ENCODE measurements at places on chromosomes 2 and 18.

- DNase-seq, result peak; percentile 22
Observed at GRCh38 chr2:171244970-171245782, 84.5 kb upstream of the TLK1 start.

GRCh38 chr18:78548261-78549058 is 431.2 kb upstream of the SALL3 start:
- no peak for DNase-seq

DNA sequence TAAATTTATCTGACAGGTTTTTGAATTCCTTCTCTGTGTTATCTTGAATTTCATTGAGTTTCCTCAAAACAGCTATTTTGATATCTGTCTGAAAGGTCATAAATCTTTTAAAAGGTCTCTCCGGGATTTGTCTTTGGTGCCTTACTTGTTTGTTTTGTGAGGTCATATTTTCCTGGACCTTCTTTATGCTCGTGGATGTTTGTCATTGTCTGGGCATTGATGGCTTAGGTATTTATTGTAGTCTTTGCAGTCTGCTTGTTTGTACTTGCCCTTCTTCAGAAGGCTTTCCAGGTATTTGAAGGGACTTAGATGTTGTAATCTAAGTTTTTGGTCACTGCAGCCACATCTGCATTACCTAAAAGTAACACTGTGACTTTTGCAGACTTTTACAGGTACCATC is 355.2 kb downstream of the PARD3B start:
- DNase-seq, result no peak

- no peak for DNase-seq
Observed at GRCh38 chr2:67268797-67269196, 128.3 kb upstream of the ETAA1 start.

DNA sequence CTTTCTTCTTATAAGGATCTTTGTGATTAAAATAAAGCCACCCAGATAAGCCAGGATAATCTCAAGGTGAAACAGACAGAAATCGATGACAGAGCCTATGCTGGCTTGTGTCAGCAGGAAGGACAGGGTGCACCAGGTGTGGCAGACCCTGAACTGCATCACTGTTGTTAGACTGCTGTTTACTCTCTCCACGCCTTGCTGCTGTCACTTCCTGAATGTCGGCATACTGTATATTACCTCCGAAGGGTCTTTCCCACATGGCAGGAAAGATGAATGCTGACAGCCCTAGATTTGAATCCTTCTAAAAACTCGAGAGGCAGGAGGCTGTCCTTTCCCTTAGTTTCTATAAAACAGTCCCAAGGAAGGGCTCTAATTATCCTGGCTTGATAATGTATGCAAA is 18.9 kb upstream of the TMEM163 start:
- DNase-seq, result no peak

DNA sequence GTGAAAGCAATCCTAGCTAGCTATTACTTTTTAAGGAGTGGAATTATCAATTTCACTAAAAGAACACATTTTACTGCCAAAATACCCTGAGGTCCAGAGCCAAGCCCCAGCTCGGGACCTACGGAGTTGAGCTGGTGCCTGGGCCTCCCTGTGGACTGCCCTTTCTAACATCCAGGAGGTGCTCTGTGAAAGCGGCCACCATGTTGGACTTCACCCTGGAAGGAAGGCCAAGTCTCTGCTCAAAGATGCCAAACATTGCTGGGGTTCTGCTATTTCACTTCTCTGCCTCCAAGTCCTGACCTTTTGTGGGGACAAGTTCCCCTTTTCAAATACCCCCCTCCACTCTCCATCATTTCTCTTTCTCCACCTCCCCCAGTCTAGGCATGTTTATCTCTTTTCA is 498.7 kb upstream of the RAB6C start:
- DNase-seq, result no peak

DNA sequence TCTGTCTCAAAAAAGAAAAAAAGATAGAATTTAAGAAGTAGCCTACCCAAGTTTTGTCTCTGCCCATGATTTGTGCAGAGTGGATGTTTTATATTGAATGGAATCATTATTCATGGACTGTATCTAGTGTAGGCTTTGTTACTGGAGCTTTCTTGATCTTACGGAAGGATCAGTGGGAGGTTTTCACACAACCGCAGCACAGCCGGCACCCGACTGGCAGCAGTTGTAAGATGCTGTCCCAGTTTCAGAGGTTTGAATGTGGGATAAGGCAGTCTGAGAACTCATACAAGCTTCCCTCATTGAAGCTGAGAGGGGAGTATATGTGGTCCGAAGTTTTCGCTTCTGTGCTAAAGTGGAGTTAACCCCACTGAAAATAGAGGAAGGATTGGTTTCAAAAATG is 19.7 kb upstream of the SAG start:
- DNase-seq, result no peak

DNA sequence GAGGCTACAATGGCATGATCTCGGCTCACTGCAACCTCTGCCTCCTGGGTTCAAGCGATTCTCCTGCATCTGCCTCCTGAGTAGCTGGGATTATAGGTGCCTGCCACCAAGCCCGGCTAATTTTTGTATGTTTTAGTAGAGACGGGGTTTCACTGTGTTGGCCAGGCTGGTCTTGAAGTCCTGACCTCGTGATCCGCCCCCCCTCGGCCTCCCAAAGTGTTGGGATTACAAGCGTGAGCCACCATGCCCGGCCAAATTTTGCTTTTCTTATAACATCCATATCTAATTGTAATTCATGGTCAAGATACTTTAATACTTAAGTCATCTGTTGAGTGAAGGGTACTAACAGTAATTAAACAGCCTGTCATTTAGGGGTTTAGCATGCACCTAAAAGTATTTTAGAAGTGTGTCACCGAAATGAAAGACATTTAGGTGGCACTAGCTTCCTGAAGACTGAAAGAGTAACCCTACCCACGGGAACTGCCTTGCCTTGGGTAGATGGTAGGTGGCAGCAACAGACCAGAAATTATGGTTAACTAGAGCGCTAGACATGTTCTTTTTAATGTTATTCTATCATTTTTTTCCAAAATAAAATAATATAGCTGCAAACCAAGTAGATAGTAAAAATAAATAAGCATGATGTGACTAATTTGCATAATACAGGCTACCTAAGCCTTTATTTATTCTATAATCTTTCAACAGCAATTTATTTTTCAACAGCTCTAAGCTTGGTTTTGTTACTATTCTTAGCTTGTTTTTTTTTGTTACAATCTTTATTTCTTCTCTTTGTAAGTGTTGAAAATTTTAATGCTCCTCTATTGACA is 8.6 kb upstream of the ACYP2 start:
- peak; percentile 57 for DNase-seq

DNA sequence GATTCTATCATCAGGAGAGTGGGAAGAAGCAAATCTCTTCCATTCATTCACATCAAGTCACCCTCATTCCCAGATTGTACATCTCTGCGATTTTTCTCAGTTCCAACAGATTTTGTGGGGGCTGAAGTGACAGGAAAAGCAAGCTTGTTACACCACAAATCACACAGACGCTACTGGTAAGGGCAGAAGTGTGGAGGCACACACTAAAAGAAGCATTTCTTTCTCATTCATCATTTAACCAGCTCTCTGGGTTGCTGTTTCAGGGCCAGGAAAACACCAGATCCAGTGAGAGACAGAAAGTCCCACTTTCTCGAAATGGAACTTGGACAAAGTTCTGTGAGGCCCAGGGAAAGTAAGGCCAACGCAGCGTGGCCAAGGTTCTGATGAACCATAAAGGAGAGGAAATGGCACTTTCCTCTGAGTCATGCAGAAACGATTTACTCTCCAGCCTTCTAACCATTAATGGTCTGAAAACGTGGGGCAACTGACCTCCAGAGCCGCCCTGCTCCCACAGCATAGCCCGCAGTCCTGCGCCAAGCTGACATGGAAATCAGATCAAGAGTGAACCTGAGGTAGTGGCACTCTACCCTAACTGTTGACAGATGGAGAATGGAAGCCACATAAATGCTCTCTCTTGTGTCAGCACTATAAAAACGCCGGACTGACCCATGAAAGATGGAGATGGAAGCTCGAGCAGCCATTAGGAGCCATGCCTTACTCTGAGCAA is 191.0 kb downstream of the C1D start:
- no peak for DNase-seq

DNA sequence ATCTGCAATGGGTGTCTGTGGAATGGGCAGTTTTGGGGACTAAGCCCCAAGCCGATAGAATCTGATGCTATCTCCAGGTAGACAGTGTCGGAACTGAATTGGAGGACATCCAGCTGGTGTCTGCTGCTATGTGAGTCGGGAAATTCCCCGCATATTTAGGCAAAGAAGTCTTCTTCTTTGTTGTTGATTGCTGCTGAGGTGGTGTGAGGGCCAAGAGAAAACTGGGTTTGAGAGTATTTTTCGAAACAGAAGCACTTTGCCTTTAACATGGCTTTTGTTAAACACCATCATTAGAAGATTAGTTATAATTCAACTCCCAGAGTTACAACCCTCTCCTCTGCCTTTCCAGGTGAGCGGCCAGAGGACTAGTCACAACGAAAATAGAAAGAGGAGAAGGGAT is 49.4 kb upstream of the ACTR3 start:
- DNase-seq, result no peak

GRCh38 chr2:166592750-166593149 is 98.7 kb upstream of the SCN7A start:
- no peak for DNase-seq

DNA sequence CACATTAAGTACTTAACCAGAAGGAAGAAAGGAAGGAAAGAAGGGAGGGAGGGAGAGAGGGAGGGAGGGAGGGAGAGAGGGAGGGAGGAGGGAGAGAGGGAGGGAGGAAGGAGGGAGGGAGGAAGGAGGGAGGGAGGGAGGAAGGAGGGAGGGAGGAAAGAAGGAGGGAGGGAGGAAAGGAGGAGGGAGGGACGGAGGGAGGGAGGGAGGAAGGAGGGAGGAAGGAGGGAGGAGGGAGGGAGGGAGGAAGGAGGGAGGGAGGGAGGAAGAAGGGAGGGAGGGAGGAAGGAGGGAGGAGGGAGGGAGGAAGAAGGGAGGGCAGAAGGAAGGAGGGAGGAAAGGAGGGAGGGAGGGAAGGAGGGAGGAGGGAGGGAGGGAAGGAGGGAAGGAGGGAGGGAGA is 363.3 kb downstream of the MBD2 start:
- no peak for DNase-seq
